Transverse colon (tissue), 4 donors: ENCODE measurements at places on chromosomes 7 and 10. TPM values are rescaled to one million over a fixed set of nuclear protein-coding genes. Genes with fewer than 3 reads are reported as not detected.

GRCh38 chr7:112052498-112052897 lies 153.7 kb downstream of the DOCK4 start:
- H3K4me3 ChIP-seq, result no peak overlapping the region
- no peak for DNase-seq
- H3K27ac ChIP-seq, result no peak overlapping the region

DNA sequence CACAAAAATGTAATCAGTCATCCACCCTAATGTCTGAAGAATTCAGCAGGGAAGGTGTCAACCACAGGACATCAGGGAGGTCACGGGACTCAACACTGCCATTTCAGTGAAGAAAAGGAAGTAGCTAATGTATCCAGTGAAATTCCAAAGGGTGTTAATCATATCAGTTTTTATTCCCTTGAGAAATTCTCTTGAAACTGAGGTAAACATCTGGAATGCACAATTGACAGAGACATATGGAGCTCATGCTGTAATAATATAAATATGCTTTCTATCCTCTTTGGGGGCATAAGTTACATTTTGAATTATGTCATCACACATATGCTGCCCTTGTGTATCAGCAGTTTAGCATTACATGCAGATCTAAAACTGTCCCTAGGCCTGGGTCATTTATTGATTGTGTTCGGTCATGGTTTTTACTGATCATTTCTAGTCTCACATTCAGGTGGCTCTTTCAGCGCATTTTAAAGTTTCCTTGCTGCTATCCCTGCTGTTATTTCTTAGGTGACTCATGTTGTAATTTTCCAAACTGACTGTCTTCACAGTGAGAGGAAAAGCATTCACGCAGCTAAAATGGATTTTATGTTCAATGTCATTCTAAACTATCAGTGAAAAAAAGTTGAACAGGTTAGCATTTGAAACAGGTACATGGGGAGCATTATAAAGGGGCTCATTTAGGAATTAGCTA lies 273.9 kb downstream of the TSPAN12 start:
- DNase-seq, result no peak
- no peak overlapping the region for H3K27ac ChIP-seq

GRCh38 chr10:69278446-69278963 lies at the start of gene HK1:
HK1 (plus strand) TSS chr10:69278496.
- no peak for DNase-seq
- H3K4me1 ChIP-seq, result no peaks in the 10 kb centered on the region
- H3K36me3 ChIP-seq, result no peaks in the 10 kb centered on the region

- H3K4me3 ChIP-seq, result no peak overlapping the region
- DNase-seq, result no peak
- no peak overlapping the region for H3K27ac ChIP-seq
- H3K36me3 ChIP-seq, result no peaks in the 10 kb centered on the region
- peaks cover 62% of the 10 kb centered on the region for H3K27me3 ChIP-seq
- no peaks in the 10 kb centered on the region for H3K4me1 ChIP-seq
These were observed 6.6 kb upstream of the OGDHL start for GRCh38 chr10:49768731-49769130.

LOXL4 gene
- 3.4 TPM for total RNA-seq
